Right cardiac atrium (tissue), 5 donors: ENCODE measurements at places on chromosomes 12 and 14. TPM values are rescaled to one million over a fixed set of nuclear protein-coding genes. Genes with fewer than 3 reads are reported as not detected.

DNA sequence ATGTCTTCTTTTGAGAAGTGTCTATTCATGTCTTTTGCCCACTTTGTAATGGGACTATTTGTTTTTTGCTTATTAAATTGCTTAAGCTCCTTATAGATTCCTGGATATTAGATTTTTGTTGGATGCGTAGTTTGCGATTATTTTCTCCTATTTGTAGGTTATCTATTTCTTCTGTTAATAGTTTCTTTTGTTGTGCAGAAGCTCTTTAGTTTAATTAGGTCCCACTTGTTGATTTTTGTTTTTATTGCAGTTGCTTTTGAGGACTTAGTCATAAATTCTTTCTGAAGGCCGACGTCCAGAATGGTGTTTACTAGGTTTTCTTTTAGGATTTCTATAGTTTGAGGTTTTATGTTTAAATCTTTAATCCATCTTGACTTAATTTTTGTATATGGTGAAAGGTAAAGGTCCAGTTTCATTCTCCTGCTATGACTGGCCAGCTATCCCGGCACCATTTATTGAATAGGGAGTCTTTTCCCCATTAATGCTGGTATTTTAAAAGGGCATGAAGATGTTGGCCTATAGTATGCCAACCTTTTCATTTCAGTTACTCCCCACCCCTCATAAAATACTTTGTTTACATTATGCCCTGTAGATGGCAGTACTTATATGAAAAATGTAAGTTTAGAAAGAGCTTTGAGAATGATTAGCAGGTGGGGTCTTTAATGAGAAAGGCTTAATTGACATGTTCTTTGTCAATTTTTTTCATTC lies 62.9 kb upstream of the PSMA6 start:
- no peak for DNase-seq

GRCh38 chr12:124901003-124901402 lies 13.4 kb downstream of the UBC start:
- DNase-seq: no peak

DNA sequence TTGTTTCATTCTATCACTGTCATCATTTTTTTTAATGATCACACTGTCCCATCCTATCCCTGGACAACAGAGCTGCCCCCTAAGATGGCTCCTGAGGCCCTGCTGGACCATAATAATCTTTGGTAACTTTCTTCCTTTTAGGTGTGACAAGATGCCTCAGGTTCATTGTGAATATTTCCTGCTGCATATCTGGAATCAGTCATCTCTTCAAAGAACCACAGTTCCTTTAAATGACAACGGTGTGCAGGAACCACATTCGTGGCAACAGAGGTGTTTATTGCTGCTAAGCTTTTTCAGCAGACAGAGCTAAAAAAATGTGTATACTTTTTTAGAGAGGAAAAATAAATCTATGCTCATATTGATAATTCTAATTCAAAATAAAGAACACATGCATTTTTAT lies 312.9 kb downstream of the MED13L start:
- DNase-seq: no peak

GRCh38 chr14:23640524-23641141 lies 4.5 kb downstream of the DHRS2 start:
- DNase-seq: peak; percentile 39

DNA sequence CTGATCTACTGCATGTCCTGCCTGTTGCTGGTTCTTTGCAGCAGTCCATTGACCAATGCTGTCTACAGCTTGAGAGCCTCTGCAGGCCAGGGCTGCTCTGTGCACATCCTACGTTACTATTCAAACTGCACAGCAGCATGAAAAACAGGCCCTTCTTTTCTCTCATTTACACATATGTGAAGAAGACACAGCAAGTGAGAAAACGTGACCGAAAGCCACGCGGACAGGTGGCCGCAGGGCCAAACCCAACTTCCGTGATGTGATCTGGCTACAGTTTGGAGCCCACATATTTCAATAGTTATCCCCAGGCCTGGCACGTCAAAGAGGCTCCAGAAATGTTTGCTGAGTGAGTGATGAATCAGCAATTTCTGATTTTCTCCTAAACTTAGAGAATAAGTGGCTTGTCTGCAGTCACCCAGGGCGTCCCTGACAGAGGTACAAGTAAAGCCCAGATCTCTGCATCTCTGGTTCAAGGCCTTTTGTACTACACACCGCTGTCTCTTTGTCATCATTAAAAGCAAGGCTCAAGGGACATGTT lies 17.9 kb upstream of the TCL1B start:
- no peak for DNase-seq

DNA sequence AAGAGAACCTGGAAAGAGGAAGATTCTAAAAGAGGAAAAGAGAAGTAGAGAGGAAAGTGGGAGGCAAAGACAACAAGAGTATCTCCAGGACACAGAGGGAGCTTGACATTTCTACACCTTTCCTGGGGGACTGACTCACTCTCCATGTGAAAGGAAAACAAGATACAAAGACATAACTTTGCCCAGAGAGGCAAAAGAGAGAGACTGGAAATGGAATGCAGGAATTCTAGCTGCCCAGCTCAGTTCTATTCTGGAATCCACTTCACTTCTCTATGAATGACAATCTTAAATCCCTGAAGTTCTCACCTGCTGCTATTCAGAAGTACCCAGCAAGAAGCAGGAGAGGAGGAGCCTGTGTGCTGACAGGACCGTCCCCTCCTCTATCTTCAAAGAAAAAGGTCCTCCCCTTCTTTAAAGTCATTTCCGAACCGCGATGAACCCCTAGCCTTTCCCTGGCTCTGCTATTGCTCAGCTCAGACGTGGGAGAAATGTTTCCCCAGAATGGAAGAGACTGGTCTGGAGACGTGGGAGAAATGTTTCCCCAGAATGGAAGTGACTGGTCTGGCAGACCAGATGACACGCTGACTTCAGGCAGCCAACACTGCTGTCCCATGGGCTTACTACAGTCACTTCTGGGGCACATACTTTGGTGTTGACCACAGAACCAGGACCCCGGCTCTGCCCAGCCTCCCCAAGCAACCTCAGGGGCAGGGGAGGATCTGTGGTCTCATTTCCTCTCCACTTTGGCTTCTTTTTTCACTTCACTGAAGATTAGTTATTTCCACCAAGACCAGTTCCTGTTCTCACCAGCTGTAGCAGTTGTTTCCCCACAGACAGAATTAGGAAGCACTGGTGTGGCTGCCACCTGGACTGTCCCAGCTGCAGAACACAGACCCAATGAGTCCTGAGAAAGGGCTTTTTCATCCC lies 8.3 kb downstream of the FMNL3 start:
- peak; percentile 58 for DNase-seq

The NANOG gene
- total RNA-seq: not detected

The GPR65 gene
- 2.5 TPM for total RNA-seq

- DNase-seq: peak; percentile 76
These were observed 2.8 kb upstream of the SMUG1 start for GRCh38 chr12:54191550-54192022.

The PLEKHG7 gene
- not detected for total RNA-seq

- DNase-seq: peak; percentile 75
These were observed 26.5 kb downstream of the CD9 start for GRCh38 chr12:6226679-6227051.

- no peak for DNase-seq
These were observed 127.4 kb upstream of the ARHGAP5 start for GRCh38 chr14:31949709-31950108.

DNA sequence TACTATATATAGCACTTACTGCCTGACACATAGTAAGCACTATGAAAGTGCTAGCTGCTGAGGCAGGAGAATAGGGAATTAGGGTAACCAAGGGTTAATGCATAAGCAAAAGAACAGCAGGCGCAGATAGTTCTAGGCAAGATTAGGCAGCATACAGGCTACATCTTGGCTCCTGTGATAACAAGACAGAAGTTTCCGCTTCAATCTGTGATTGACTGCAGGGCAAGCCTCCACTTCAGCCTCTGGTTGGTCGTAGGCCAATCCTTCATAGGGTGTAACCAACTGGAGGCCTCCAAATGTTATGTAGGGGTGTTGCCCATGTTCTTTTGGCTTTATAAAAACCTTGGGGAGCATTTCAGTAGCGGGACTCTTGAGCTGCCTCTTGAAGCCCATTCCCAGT lies 46.9 kb downstream of the KLHL28 start:
- DNase-seq: peak; percentile 45

DNA sequence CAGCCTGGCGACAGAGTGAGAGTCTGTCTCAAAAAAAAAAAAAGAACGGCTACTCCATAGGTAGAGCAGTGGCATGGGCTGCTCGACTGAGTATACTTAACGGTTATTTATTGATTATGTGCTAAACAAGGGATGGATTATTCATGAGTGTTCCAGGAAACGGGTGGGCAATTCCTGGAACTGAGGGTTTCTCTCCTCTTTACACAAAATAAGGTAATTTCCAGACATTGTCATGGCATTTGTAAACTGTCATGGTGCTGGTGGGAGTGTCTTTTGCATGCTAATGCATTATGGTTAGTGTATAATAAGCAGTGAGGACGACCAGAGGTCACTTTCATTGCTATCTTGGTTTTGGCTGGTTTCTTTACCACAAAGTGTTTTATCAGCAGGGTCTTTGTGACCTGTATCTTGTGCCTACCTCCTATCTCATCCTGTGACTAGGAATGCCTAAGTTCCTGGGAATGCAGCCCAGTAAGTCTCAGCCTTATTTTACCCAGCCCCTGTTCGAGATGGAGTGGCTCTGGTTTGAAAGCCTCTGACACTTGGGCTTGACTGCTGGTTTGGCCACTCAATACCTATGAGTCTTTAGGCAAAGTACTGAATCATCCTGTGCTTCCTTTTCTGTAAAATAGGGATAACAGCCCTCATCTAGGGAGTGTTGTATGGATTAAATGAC lies 3.2 kb downstream of the DGLUCY start:
- DNase-seq: no peak

The SYT1 gene
- total RNA-seq: not detected
